ENCODE measurements at places on chromosomes 12 and 14.

GRCh38 chr14:71555654-71556559 is 376.3 kb upstream of the RGS6 start:
- no peak for DNase-seq

GRCh38 chr14:68692216-68692615 is 100.7 kb downstream of the ZFP36L1 start:
- DNase-seq = no peak

DNA sequence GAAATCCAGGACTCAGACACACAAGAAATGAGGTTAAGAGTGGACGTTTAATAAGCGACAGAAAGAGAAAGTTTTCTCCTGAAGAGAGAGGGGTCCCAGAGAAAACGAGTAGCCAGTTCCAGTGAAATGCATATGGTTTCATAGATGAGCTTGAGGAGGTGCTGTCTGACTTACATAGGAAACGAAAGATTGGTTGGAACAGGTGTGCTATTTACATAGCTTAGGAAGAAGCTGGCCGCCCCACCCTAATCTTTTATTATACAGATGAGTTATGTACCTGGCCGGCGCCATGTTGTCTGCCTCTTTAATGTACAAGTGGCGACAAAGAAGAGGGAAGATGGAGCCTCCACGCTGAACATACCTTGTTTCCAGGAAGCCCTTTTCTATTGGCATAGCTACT is 223.0 kb downstream of the SLC6A15 start:
- DNase-seq = no peak

DNA sequence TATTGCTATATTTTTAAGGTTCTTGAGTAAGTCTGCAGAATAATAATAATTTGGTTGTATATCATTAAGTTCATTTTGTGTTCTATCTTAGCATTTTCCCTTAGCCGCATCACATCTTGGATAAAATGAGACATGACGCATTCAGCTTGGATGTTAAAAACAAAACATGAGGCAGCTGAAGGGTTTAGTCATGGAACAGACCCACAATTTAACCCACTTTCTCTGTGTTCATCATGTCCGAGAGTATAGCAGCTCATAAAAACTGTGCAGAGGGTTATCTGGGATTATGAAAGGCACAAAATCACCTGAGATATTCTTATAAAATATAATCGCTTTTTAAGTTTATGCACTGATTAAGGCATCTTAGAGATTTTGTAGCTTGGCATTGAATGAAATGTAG is 219.3 kb downstream of the TRHDE start:
- no peak for DNase-seq

GRCh38 chr14:35380794-35381193 is 23.8 kb downstream of the NFKBIA start:
- no peak for DNase-seq

DNA sequence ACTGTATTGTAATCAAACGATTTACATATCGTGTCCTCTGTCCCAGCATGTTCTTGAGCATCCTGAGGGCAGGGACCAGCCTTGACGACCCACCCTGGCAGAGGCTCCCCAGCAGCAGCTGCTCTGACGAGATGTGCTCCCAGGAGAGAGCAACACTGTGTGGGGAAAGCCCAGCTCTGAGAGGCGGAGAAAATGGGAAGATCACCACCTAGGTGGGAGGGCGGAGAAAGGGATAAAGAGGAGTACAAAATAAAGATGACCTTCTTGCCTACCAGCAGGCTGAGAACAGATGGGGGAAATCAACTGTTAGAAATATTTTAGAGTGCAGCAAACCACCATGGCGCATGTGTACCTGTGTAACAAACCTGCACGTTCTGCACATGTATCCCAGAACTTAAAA is 71.5 kb upstream of the CAPRIN2 start:
- no peak for DNase-seq

GRCh38 chr12:15534322-15534721 is 212.0 kb downstream of the PTPRO start:
- no peak for DNase-seq

DNA sequence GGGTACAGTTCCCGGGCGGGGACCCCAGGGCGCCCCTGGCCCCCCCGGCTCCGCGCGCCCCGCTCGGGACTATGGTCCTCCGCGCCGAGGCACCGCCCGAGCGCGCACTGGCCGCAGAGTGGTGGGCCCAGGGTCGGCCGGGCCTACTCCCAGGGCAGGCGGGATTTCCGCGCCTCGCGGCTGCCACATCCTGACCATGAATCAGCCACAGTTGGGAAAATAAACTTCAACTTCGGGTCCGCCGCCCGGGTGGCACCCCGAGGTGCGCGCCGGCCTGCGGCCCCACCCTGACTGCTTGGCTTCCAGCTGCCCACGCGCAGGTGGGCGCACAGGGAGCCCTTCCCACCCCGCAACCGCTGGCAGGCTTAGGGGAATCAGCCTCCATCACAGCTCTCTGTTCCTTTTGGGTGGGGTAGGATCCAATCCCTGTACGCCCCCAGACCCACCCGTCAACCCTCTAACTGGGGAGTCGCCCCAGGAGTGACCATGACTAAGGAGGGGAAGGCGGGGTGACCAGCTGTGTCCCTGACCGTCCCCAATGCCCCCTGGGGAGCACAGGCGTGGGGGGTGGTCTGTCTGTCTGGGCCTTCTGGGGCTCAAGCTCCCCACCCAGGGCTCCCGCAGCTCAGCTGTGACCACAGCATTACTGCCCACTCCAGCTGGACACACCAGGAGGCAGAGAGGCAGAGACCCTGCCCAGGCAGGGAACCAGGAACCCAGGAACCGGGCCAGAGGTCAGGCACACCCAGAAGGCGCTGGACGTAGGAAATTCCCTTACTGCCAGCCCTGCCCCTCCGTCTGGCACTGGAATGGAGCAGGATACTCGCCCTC is 678 bp downstream of the INF2 start:
- DNase-seq = no peak

GRCh38 chr12:78916845-78917480 is 52.4 kb downstream of the SYT1 start:
- DNase-seq = no peak

GRCh38 chr14:19947413-19948090 is 16.8 kb downstream of the OR4K1 start:
- DNase-seq = no peak

DNA sequence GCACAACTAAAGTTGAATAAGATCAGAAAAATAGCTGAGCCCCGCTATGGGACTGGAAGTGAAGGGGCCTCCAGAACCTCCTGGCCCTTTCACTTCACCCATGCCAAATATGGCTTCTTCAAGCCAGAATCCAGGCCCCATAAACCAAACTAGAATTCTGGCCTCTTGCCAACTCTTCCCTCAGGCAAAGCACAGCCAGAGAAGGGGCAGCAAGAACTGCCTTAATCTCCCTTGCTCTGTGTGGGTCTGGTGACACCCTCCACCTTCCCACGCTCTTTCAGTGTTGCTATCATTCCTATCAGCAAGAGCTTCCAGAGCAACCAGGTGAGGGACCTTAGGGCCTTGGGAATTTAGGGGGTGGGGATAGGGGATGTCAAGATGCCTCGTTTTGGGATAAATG is 3.1 kb upstream of the PNMA1 start:
- no peak for DNase-seq

- DNase-seq = no peak
Observed at GRCh38 chr14:76718306-76719040, 42.8 kb upstream of the VASH1 start.

- DNase-seq = no peak
Observed at GRCh38 chr12:50317203-50317602, 33.9 kb upstream of the LIMA1 start.

- DNase-seq = no peak
Observed at GRCh38 chr12:49108958-49109404, 1.7 kb downstream of the LMBR1L start.

DNA sequence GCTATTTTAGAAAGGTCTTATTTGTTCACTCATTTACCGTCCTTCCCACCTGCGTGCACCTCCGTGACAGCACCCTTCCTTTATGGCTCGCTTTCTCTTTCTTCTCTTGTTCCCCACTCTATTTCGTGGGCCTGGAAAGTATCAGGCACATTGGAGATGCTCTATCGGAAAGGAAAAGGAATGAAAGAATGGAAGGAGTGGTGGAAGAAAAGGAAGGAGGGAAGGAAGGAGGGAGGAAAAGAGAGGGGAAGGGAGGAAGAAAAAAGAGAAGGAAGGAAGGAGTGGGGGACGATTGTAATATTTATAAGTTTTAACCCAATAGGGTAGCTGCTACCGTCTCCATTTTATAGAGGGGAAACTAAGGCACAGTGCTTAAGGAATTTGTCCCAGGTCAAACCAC is 363.4 kb downstream of the CACNA1C start:
- no peak for DNase-seq

- DNase-seq = no peak
Observed at GRCh38 chr12:2431810-2432209, 363.0 kb upstream of the FKBP4 start.

DNA sequence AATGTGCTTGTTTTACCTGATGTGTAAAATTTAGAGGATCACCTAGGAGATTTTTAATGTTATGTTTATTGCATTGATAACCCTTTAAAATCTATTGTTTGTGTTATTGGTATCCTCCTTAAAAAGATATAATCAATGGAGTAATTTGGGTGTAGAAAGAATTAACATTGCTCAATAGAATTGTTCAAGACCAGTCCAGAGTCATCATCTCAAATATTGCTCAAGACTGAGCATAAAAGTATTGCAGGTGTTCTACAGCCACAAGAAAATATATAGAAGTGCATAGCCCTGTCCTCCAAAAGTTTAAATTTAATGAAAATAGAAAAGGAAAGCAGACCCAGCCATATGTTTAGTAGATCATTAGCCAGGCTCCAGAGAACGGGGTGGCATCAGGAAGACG is 102.5 kb upstream of the ARID2 start:
- DNase-seq = no peak

DNA sequence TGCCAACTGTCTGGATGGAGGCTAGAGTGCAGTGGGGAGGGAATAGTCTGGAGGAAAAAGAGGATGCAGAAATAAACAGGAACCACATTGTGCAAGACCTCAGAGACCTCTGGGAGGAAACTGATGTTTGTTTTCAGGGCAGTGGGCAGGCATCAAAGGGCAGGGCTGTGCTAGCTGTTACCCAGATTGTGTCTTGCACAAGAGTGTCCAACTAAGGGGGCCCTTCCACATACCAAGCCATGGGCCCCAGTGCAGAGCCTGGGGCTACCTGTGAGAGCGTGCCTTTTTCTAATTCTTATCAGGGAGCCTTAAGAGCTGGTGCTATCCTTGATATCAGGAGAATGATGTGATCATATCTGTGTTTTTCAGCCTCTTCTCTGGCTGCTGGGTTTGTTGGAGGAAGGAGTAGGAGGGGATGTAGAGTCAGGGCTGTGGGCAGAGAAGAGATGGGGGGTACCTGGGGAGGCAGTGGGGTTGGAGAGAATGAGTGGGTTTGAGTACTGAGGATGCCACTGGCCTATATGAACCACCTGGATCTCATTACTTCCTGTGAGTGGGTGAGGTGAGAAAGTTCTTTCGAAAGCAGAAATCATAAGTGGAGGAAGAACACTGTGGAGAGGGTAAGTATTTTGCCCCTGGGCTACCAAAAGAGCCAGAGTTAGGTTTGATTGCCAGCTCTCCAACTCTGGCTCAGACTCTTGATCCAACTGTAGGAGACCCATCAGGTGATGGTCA is 259.2 kb upstream of the CRY1 start:
- no peak for DNase-seq

DNA sequence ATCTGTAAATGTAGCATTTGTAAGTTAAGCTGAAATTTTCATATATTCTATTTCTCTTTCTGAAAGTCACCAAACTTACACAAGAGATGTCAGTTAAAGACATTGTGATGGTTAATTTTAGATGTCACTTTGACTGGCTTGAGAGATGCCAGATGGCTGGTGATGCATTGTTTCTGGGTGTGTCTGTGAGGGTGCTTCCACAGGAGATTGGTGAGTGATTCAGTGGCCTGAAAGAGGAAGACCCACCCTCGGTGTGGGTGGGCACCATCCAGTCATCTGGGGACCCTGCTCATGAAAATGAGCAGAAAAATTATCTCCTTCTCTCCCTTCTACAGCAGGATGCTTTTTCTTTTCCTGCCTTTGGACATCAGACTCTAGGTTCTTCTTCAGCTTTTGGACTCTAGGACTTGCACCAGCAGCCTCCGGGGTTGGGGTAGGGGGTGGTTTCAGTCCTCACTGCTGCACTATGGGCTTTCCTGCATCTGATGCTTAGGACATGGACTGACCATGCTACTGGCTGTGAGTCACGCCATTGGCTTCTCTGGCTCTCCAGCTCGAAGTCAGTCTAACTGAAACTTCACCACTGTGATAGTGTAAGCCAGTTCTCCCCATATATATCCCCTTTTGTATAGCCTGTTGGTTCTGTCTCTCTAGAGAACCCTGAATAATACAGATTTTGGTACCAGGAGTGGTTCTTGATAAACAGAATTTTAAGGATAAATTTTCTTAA is 20.9 kb downstream of the PDE6H start:
- no peak for DNase-seq

DNA sequence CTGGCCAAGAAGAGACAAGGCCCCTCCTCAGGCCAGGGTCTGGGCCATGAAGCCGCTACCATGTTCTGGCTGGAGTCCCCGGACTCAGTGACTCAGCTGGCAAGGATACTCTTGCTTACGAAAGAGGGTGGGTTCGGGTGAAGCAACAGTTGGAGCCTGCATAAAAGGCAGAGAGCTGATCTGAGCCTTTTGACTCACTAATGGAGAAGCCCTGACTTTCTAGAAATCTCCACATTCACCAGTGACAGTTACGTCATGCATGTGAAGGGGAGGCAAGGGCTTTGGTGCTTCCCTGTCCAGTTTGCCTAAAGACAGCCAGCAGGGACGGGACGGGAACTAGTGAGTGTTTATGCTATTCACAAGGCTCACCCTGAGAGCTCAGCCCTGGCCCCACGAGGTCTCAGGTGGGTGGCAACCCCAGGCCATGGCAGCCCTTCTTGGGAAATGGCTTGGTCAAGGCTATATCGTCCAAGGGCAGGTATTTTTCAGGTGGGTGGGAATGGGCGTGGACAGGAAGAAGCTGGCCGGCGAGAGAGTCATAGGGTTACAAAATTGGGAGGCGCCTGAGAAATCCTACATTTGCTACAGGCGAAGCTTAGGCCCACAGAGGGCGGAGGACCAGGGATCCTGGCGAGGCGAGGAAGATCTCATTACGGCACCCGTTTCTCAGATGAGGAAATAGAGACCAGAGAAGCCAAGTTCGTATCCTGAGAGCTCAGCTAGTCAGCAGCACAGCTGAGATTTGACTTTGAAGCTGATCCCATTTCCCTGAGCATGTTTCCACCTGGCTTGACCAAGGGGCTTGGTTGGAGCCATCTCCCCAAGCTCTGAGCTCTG is 314.6 kb downstream of the BCL11B start:
- no peak for DNase-seq

- no peak for DNase-seq
Observed at GRCh38 chr14:23435543-23436326, at the start of gene MYH7. Gene MYH7 (minus strand): TSS chr14:23435660. CDS start chr14:23433732, 1,928 bp downstream.
